ENCODE measurements at places on chromosomes 12 and 14.

- DNase-seq = no peak
These were observed 91.2 kb upstream of the BMP4 start for GRCh38 chr14:54047645-54048308.

DNA sequence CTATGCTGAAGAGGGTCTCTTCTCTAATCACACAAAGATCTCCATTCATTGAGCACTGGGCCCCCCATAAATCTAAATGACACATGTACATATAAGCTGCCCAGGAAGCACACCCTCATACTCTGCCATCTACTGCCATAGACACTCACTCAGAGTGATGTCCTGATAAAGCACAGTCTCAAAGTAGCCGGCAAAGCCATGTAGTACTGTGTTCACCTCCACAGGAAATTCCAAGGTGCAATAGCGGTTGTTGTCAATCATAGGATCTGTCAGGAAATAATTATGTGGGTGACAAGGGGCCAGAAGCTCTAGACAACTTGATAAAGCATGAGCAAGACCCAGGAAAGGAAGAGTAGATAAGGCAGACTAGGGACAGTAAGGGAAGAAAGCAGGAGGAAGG lies 3.3 kb upstream of the RBM23 start:
- no peak for DNase-seq

DNA sequence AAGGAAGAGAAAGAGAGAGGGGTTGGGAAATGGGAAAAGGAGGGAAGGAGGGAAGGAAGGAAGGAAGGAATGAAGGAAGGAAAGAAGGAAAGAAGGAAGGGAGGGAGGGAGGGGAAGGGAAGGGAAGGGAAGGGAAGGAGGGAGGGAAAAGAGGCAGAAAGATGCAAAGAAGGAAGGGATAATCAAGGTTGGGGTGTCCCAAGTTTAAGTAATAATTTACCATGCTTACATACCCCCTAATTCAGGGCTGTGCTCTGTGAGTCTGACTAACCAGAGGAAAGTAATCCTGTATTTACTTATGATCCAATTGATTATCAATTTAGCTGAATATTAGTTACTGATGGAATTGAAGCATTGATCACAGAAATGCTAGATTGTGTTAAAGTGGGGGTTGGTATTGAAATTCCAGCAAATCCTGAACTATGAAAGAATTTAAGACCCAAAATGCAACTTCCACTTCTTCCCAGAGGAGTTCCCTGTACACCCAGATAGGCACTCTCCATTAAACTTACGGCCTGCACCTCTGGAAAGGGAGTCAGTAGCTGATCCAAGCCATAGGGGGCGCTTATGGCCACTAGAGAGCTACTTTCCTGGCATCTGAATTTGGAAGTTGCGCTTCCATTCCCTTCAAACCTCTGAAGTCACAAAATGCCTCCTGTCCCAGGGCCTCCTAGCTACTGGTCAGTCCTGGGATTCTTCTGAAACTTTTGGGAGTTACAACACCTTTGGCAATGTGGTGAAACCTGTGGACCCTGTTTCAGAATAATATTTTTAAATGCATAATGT lies 162.7 kb upstream of the PWP1 start:
- DNase-seq = no peak

- no peak for DNase-seq
These were observed 18.4 kb upstream of the FOS start for GRCh38 chr14:75260025-75260763.

DNA sequence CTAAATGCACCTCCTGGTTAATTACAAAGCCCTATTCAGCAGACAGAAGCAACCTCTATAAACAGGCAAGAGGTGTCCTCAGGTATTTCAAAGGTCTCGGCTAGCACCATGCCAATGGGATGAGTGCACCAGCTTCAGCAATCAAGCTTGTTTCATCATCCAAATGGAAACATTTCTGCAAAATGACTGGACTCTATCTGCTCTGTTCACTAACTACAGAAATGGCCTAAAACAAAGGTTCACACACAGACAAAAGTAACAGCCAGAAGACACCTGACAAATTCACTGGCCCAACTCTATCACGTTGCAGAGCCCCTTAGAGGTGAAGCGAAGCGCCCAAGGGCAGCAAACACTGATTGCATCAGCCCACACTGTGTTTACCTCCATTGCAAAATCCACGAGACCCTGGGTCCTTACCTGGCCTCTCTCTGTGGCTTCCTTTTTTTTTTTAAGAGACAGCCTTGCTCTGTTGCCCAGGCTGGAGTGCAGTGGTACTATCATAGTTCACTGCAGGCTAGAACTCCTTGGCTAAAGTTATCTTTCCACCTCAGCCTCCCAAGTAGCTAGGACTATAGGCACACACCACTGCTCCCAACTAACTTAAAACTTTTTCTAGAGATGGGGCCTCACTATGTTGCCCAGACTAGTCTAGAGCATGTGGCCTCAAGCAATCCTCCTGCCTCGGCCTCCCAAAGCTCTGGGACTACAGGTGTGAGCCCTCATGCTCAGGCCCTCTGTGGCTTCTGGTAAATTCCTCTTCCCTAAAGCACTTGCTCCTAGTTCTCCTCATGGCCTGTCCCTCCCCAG lies 8.5 kb upstream of the SYNE3 start:
- no peak for DNase-seq

DNA sequence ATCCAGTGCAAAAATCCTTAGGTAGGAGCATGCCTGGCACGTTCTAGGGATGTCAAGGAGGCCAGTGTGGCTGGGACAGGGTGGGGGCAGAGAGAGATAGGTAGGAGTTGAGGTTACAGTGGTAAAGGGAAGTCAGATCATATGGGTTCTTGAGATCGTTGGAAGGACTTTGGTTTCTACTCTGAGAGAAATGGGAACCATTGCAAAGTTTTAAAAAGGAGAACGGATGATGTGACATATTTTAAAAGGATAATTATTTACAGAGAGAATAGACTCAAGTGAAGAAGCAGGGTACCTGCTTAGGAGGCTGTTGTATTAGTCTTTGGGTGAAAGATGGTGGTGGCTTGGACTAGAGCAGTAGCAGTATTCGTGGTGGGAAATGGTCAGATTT lies 47.6 kb upstream of the ATP2B1 start:
- DNase-seq = no peak

Measured in fibroblast of the aortic adventitia (primary cell).